ENCODE measurements at places on chromosomes 2 and 18.

DNA sequence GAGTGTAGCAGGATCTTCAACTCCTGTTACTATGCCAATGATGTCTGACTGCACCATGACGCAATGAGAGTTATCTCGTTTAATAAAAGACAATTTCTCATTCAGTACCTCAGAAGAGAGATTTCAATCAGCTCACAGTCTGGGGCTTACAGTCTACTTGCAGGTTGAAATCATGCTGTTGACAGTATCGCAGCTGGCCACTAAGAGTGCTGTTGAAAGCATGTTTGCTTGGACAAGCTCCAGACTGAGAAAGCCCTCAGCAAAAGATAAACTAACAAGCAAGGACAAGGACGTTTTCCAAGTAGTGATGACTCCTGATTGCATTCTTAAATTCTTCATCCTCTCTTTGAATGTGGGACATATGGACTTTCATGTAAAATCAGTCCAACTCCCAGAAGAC lies 145.2 kb upstream of the SYT4 start:
- no peaks in the 10 kb centered on the region for H3K27me3 ChIP-seq
- no peak overlapping the region for H3K27ac ChIP-seq
- no peaks in the 10 kb centered on the region for H3K36me3 ChIP-seq
- no peak overlapping the region for H3K4me3 ChIP-seq
- H3K4me1 ChIP-seq = no peaks in the 10 kb centered on the region

GRCh38 chr2:42636934-42637333 lies 68.5 kb downstream of the MTA3 start:
- no peaks in the 10 kb centered on the region for H3K4me1 ChIP-seq
- H3K4me3 ChIP-seq = no peak overlapping the region
- DNase-seq = no peak
- H3K27ac ChIP-seq = no peak overlapping the region
- no peaks in the 10 kb centered on the region for H3K27me3 ChIP-seq
- no peaks in the 10 kb centered on the region for H3K36me3 ChIP-seq

- H3K27ac ChIP-seq = no peak overlapping the region
- no peaks in the 10 kb centered on the region for H3K36me3 ChIP-seq
- no peaks in the 10 kb centered on the region for H3K4me1 ChIP-seq
- no peak for DNase-seq
- H3K4me3 ChIP-seq = no peak overlapping the region
These were observed 195.6 kb upstream of the POU3F3 start for GRCh38 chr2:104658144-104658835.

GRCh38 chr2:64853306-64853705 lies 135.9 kb upstream of the SLC1A4 start:
- peaks cover 21% of the 10 kb centered on the region for H3K27me3 ChIP-seq
- H3K36me3 ChIP-seq = no peaks in the 10 kb centered on the region
- DNase-seq = no peak
- no peak overlapping the region for H3K4me3 ChIP-seq
- peaks cover 3% of the 10 kb centered on the region for H3K4me1 ChIP-seq
- peak overlapping the region; percentile 73 for H3K27ac ChIP-seq

- H3K27me3 ChIP-seq = peaks cover 48% of the 10 kb centered on the region
- no peaks in the 10 kb centered on the region for H3K36me3 ChIP-seq
- H3K27ac ChIP-seq = no peak overlapping the region
- DNase-seq = no peak
These were observed 11.0 kb downstream of the DYTN start for GRCh38 chr2:206707164-206707701.

GRCh38 chr2:60333264-60333663 lies 220.2 kb downstream of the BCL11A start:
- no peak for DNase-seq
- no peaks in the 10 kb centered on the region for H3K4me1 ChIP-seq
- no peak overlapping the region for H3K27ac ChIP-seq

GRCh38 chr18:79786786-79787526 lies 10.8 kb upstream of the KCNG2 start:
- H3K27ac ChIP-seq = no peak overlapping the region
- peaks cover 9% of the 10 kb centered on the region for H3K4me1 ChIP-seq
- H3K4me3 ChIP-seq = no peak overlapping the region
- no peak for DNase-seq
- H3K36me3 ChIP-seq = no peaks in the 10 kb centered on the region

- H3K27ac ChIP-seq = no peak overlapping the region
- H3K27me3 ChIP-seq = peaks cover 15% of the 10 kb centered on the region
- no peaks in the 10 kb centered on the region for H3K4me1 ChIP-seq
- H3K4me3 ChIP-seq = no peak overlapping the region
- no peaks in the 10 kb centered on the region for H3K36me3 ChIP-seq
- no peak for DNase-seq
These were observed 54.2 kb downstream of the AKAIN1 start for GRCh38 chr18:5142859-5143258.

GRCh38 chr2:188485496-188485895 lies 193.8 kb downstream of the GULP1 start:
- H3K4me3 ChIP-seq = no peak overlapping the region
- no peak for DNase-seq
- H3K27ac ChIP-seq = no peak overlapping the region
- H3K4me1 ChIP-seq = no peaks in the 10 kb centered on the region
- H3K27me3 ChIP-seq = no peaks in the 10 kb centered on the region

DNA sequence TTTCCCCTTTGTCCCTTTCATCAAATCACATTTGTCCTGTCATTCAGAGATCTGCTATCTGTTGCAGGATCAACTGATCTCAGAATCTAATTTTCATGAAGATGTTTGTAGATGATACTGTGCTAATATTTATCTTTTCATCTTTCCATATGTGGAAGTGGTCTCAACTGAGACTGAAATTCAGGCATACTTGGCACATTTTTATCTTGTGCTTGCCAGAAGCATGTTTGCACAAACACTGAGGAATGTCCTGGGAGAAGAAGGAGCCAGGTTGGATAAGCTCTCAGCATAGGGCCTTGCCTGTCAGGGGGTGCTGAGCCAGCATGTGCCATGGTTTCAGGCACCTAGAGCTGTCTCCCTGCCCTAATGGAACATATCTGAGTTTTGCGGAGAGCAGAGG lies 24.5 kb upstream of the MMADHC start:
- DNase-seq = no peak
- peaks cover 21% of the 10 kb centered on the region for H3K27me3 ChIP-seq
- peaks cover 3% of the 10 kb centered on the region for H3K36me3 ChIP-seq
- no peak overlapping the region for H3K27ac ChIP-seq
- no peaks in the 10 kb centered on the region for H3K4me1 ChIP-seq

DNA sequence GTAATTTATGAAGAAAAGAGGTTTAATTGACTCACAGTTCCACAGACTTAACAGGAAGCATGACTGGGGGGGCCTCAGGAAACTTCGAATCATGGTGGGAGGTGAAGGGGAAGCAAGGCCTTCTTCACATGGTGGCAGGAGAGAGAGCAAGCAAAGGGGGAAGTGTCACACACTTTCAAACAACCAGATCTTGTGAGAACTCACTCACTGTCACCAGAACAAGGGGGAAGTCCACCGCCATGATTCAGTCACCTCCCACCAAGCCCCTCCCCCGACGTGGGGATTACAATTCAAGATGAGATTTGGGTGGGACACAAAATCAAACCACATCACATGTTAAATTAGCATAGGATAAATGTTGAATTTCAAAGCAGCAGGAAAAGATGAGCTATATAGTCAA lies 56.2 kb downstream of the STRADB start:
- no peak overlapping the region for H3K27ac ChIP-seq
- H3K4me3 ChIP-seq = no peak overlapping the region
- DNase-seq = no peak
- no peaks in the 10 kb centered on the region for H3K4me1 ChIP-seq
- no peaks in the 10 kb centered on the region for H3K36me3 ChIP-seq

GRCh38 chr2:144288438-144288837 lies 231.5 kb downstream of the ZEB2 start:
- no peak overlapping the region for H3K27ac ChIP-seq
- no peak overlapping the region for H3K4me3 ChIP-seq
- peaks cover 3% of the 10 kb centered on the region for H3K4me1 ChIP-seq

DNA sequence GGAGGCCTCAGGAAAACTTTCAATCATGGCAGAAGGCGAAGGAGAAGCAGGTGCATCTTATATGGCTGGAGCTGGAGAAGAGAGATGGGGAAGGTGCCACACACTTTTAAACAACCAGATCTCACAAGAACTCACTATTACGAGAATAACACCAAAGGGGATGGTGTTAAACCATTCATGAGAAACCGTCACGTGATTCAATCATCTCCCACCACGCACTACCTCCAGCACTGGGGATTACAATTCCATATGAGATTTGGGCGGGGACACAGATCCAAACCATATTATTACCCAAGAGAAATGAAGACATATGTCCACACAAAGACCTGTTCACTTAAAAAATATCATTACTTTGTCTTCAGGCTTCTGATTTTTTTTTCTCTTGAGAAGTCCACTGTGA lies 518.5 kb downstream of the DCDC2C start:
- H3K4me3 ChIP-seq = no peak overlapping the region
- no peak overlapping the region for H3K27ac ChIP-seq
- DNase-seq = no peak
- H3K27me3 ChIP-seq = no peaks in the 10 kb centered on the region
- no peaks in the 10 kb centered on the region for H3K36me3 ChIP-seq
- no peaks in the 10 kb centered on the region for H3K4me1 ChIP-seq

DNA sequence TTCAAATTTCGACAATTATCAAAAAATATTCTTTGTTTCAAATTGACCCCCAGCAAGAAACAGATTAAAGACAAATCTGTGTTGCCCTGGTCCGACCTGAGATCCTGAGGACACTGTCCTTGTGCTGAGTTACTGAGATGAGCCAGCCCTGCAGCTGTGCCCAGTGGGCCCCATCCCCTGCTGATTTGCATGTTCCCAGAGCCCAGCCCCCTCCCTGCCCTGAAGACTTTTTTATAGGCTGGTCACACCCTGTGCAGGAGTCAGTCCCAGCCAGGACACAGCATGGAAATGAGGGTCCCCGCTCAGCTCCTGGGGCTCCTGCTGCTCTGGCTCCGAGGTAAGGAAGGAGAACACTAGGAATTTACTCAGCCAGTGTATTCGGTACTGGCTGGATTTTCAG lies 31.4 kb upstream of the ZNG1B start:
- H3K4me1 ChIP-seq = peaks cover 7% of the 10 kb centered on the region
- no peak for DNase-seq
- peaks cover 59% of the 10 kb centered on the region for H3K27me3 ChIP-seq
- no peaks in the 10 kb centered on the region for H3K36me3 ChIP-seq
- no peak overlapping the region for H3K4me3 ChIP-seq

GRCh38 chr2:143334837-143335236 lies 205.6 kb downstream of the ARHGAP15 start:
- no peaks in the 10 kb centered on the region for H3K27me3 ChIP-seq
- peaks cover 29% of the 10 kb centered on the region for H3K4me1 ChIP-seq
- no peaks in the 10 kb centered on the region for H3K36me3 ChIP-seq
- no peak for DNase-seq

DNA sequence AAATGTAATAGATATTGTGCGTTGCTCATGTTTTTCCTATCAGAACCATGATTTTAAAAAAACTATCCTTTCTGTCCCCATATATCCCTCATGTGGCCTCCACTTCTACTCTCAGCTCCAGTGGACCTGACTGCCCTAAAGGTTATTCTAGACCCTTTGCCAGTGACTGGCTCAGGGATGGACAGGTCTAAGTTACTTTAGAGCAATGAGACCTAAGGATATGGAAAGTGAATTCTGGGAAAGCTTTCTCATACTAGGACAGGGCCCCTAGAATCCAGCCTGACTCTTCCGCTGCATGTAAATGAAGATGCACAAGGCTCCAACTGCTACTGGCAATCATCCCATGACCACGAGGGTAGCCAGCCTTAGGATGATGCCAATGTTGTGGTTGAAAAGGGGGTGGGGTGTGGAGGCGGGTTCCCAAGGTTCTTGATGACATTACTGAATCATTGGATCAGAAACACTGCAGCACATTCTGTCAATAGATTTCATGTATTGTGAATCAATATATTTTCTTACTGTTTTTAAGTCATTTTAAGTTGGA lies 21.3 kb downstream of the C2orf69 start:
- DNase-seq = no peak
- H3K27ac ChIP-seq = no peak overlapping the region
- peaks cover 2% of the 10 kb centered on the region for H3K4me1 ChIP-seq
- H3K27me3 ChIP-seq = no peaks in the 10 kb centered on the region

DNA sequence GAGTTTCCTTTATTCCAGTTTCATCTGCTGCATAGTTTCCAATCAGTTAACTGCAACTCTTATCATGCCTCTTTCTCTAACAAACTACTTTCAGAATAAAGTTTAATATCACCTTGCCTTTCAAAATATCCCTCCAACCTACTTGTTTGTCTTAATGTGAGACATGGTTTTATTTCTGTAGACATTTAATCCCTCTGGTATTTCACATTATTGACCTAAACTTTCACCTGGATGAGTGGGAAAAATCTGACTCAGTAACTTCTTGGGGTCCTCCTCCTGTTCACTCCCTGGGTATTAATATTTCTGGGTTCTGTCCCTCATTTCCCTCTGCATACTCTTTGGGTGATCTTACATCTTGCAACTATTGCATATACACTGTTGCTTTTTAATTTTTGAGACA lies 27.9 kb downstream of the MSH6 start:
- H3K4me3 ChIP-seq = peak overlapping the region; percentile 61
- peaks cover 24% of the 10 kb centered on the region for H3K4me1 ChIP-seq
- peak overlapping the region; percentile 89 for H3K27ac ChIP-seq

DNA sequence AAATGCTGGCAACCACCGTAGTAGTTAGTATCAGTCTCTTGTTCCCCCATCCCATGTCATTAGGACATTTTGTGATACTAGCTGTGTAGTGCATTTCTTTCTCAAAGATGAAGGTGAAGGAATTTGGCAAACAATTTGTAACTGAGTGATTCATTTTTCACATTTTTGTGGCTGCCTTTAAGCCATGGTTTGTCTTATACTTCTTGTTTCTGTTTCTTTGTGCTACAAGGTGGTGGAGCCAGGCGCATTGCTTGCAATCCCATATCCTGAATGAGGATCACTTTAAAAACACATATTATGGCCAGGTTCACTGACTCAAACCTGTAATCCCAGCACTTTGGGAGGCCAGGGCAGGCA lies 40.6 kb downstream of the GPD2 start:
- peaks cover 4% of the 10 kb centered on the region for H3K36me3 ChIP-seq
- no peaks in the 10 kb centered on the region for H3K27me3 ChIP-seq
- no peak for DNase-seq
- no peak overlapping the region for H3K4me3 ChIP-seq

GRCh38 chr2:152565884-152566727 lies 151.2 kb downstream of the PRPF40A start:
- no peak overlapping the region for H3K4me3 ChIP-seq
- H3K27me3 ChIP-seq = peaks cover 69% of the 10 kb centered on the region

- no peak overlapping the region for H3K27ac ChIP-seq
- H3K4me3 ChIP-seq = no peak overlapping the region
- H3K27me3 ChIP-seq = no peaks in the 10 kb centered on the region
- H3K36me3 ChIP-seq = no peaks in the 10 kb centered on the region
These were observed 369.8 kb upstream of the CDH7 start for GRCh38 chr18:65380986-65381385.

All from T-helper 17 cell (primary cell).